Globus pallidus (tissue), 1 donor: ENCODE measurements at places on chromosomes 16 and 17.

GRCh38 chr17:33633446-33633845 is 340.4 kb upstream of the ASIC2 start:
- DNase-seq, result no peak

- DNase-seq, result peak; percentile 10
Measured at GRCh38 chr17:7886227-7887037, 2.2 kb upstream of the CHD3 start.

DNA sequence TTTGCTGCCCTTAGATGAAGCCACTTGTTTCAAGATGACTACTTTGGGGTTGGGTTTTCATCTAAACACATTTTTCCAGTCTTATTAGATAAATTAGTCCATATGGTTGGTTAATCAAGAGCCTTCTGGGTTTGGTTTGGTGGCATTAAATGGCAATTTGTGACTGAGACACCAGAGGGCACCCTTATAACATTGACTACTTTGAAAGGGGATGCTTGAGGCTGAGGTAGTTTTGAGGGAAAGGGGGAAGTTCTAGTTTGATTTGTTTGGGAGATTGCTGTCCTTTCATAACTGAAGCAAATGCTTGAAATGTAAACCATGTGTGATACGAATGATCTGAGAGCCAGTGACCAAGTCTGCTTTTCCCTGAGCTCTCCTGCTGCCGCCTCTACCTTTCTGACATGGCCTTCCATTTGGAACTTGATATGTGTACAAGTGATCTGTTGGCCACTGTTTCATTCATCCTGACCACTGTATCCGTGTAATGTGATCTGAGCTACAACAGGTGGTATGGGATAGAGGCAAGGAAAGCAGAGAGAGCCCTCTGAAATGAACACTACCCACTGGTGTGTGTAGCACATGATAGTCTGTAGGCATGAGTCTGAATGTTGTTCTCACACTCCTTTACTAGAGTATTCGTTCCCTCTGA is 5.8 kb upstream of the RARA start:
- DNase-seq, result peak; percentile 66

DNA sequence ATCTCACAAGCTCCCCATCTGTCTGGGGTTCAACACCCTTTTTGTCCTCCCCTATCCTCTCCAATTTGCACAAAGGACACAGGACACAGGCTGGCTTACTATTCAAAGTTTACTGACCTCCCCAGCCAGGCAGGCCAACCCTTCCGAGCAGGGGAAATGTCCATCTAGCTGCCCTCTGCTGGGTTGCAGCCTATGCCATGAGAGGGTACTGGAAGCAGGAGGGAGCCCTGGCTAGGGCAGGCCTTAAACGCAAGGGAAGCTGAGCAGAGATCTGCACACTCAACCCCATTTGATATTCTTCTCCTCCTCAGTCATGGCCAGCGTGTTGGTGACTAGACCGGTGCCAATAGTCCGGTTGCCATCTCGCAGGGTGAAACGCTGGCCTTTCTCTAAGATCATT is 3.5 kb downstream of the TUFM start:
- no peak for DNase-seq

DNA sequence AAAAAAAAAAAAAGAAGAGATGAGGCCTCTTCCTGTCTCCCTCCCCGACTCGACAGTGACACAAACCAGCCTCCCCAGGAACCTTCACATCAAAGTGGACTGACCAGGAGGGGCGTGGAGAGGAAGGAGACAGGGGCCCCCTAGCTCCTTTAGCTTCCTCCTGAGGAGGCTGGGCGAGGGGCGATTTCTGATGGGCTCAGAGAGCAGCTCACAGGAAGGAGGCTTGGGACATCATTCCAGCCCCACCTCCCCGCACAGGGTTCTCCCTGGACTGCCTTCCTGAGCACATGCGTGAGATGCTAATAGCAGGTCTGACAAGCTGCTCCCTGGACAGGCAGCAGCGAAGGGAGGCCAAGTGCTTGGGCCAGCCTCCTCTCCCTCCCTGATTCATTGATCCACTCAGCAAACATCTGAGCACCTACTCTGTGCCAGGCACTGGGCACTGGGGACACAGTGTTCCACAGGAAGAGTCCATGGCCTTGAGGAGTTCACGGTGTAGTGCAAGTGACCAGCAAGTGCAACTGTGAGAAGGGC is 14.4 kb upstream of the DOK4 start:
- no peak for DNase-seq

GRCh38 chr17:9158544-9159452 is 137.5 kb downstream of the NTN1 start:
- DNase-seq, result no peak

DNA sequence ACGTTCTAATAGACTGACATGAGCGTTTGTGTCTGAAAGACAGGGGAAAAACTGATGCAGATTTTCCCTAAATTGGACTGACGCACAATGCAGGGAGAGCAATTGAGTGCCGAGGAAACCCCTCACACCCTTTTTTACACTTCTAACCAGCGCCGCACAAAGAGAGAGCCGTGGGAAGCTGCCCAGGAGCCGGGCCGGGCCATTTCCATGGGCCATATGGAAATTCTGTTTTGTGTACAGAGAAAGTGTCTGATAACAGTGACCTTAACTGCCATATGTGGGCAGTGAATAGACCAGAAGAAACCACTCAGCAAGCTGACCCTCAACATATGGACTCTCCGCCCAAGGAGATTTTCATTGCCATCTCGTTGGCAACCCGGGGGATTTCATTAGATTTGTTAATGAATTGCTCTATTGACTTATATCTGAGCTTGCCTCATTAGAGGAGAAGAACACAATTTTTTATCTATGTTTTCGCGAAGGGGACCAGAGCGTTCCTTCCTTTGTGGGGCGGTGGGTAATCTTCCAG is 225.9 kb upstream of the IRX3 start:
- DNase-seq, result no peak

GRCh38 chr16:63403792-63404191 is 1367.6 kb upstream of the CDH8 start:
- no peak for DNase-seq

GRCh38 chr17:34654276-34654880 is 75.0 kb downstream of the TMEM132E start:
- DNase-seq, result no peak

DNA sequence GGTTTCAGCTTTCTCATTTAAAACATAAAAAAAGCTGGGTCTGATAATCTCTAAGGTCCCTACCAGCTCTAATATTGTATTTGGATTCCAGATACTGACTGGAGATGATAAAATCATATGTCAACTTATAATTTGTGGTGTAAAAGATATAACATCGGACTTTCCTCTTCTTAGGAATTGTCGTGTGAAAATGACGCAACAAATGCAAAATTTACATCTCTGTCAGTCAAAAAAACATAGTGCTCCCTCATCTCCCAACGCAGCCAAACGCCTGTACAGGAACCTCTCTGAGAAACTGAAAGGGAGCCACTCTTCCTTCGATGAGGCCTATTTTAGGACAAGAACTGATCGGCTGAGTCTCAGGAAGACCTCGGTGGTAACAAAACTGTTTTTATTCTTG is 197.3 kb downstream of the ANKFN1 start:
- DNase-seq, result no peak

GRCh38 chr17:45791935-45792334 is 7.8 kb downstream of the CRHR1 start:
- DNase-seq, result no peak

- DNase-seq, result no peak
Measured at GRCh38 chr17:61684818-61685217, 93.8 kb upstream of the NACA2 start.

DNA sequence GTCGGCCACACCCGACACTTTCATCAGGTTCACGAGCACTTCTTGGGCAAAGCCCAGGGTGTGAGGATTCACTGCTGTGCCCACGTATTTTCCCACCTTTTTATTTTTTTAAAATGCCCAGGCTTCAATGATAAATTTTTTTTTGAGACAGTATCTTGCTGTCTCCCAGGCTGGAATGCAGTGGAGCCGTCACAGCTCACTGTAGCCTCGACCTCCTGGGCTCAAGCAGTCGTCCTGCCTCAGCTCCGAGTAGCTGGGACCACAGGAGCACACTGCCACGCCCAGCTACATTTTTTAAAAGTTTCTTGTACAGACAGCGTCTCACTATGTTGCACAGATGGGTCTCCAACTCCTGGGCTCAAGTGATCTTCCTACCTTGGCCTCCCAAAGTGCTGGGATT is 17.8 kb downstream of the UTS2R start:
- no peak for DNase-seq

GRCh38 chr17:45438931-45439610 is 6.4 kb upstream of the ARHGAP27 start:
- DNase-seq, result no peak

DNA sequence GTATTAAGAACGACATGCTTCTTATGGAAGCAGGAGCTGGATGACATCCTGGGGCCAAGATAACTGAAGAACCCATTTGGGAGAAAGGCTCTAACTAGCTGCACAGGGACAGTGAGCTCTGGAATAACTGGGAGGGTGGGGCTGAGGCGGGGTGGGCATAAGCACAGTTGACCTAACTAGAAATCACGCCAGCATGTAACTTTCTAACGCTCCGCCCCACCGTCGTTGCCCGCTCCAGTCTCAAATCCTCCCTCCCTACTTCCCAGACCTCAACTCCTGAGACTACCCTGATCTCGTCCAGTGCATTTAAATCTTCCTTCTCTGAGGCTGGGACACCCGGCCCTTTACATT is 436 bp downstream of the PHB1 start:
- DNase-seq, result no peak

- no peak for DNase-seq
Measured at GRCh38 chr16:69703638-69704037, 22.7 kb downstream of the NQO1 start.

DNA sequence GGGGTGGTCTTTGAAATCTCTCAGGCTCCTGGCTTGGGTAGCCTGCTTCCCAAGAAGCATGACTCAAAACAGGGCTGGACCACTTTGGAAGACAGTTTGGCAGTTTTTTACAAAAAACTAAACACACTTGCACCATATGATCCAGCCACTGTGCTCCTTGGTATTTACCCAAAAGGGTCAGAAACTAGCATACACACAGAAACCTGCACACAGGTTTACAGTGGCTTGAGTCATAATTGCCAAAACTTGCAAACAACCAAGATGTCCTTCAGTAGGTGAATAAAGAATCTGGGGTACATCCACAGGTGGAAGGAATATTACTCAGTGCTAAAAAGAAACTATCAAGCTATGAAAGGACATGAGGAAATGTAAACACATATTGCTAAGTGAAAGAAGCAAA is 323.2 kb upstream of the CDH5 start:
- DNase-seq, result no peak

DNA sequence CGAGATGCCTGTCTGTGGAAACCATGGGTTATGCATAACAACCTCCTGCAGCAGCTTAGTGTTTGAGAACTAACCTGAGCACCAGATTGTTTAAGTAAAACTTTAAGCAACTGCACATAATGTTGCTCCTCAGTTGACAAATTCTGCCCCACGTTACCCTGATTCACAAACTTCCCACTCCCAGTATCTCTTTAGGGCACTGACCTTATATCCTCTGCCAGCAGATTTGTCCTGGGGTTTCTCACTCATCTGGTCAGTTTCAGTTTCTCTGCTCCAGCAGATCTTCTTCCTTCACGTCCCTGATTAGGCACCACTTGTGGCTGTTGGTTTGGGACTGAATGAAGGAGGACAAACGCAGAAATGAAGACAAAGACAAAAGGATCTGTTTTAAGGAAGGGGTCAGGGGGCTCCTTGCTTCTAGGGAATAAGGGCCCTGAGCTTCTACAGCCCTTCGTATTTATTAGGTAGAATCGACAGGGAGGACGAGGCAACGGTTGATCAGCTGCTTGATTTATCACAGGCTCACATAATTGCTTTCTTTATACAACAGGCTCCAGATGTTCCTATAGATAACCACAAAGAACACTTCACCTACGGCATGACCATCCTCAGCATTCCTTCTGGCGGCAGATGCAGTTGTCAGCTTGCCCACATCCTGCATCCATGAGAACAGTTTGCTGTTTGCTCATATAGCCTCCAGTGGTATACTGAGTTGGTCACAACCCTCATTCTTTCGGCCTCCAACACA is 13.5 kb upstream of the ZNF689 start:
- no peak for DNase-seq

DNA sequence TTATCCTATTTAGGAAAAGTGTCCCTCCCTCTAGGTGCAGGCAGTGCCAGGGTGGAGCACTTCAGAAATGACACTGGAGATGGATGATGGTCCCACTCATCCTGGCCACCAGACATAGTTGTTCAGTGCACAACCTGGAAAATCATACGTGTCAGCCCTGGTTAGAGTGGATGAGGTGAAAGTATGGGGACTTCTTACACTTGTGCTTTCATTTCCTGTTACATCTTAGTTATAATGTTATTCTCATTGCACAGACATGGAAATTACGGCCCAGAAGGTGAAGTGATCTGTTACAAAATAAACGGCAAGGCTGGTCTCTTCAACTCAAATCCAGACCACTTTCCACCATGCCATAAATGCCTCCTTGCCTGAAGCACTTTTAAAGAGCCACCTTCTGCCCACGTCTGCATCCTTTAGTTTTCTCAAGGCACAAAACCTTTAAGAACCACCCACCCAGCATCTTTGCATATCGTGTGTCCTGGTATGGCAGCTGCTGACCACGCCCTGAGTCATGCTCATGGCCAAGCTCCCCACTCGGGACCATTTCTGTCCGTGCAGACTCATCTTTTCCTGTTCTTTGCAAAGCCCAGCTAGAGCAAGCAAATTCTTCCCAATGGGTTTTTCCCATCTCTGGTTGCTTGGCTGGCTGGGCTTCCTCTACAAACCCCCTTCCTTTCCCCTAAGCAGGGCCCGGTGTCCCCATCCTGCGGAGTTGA is 22.4 kb downstream of the TBC1D3B start:
- no peak for DNase-seq

GRCh38 chr17:59355702-59356325 is 24.4 kb downstream of the YPEL2 start:
- peak; percentile 92 for DNase-seq

DNA sequence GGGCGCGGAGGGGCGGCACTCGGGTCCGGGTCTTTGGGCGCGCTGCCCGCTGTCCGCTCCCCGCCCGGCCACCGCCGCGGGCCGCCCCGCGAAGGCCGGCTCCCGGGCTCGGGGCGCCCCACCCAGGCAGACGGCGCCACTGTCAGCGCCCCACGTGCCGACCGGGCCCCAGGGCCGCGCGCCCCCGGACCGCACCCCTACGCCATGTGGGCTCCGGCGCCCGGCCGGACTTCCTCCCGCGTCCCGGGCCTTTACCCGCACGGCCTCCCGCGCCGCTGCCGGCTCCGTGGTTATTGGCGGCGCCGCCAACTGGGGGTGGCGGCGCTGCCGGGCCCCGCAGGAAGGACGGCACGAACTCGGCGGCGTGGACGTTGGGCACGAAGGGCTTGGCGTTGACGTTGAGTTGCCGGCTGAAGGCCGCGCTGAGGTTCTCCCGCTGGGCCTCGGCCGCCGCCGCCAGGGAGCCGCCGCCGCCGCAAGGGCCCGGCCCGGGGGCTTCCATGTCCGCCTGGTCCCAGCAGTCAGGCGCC is 577 bp downstream of the GSPT1 start:
- DNase-seq, result no peak

- peak; percentile 47 for DNase-seq
Measured at GRCh38 chr16:75109732-75110243, 6.8 kb downstream of the LDHD start.

GRCh38 chr17:17668358-17668757 is 12.9 kb upstream of the RAI1 start:
- DNase-seq, result no peak

- no peak for DNase-seq
Measured at GRCh38 chr16:81650982-81651562, 128.0 kb upstream of the PLCG2 start.

GRCh38 chr17:50062293-50063243 is 6.7 kb downstream of the ITGA3 start:
- DNase-seq, result no peak

GRCh38 chr16:85567101-85567866 is 45.8 kb upstream of the GSE1 start:
- DNase-seq, result no peak

- DNase-seq, result no peak
Measured at GRCh38 chr17:64203630-64204029, 59.4 kb downstream of the TEX2 start.
